ENCODE measurements at places on chromosomes 4 and X.

DNA sequence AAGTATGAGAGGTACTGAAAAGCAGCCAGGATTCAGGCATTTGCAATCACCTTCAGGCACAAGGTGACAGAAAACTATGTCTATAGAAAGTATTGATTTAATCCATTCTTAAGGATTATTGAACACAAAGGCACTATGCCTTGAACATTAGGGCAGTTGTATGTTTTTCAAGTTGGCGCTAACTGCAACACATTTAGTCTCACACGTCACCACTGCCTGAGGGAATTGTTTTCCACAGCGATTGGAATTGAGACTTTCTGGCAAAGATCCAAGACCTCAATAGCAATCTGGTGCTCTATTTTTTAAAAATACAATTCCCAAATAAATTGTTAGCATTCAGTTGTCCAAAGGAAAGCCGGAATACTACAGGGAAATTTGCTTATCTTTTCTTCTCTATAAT lies 52.7 kb upstream of the FTHL17 start:
- DNase-seq = no peak

GRCh38 chrX:131235768-131236545 lies 53.1 kb downstream of the IGSF1 start:
- no peak for DNase-seq

- peak; percentile 12 for DNase-seq
Observed at GRCh38 chr4:7105276-7105675, 37.4 kb upstream of the GRPEL1 start.

- DNase-seq = peak; percentile 63
Observed at GRCh38 chr4:70399319-70399718, 1.6 kb downstream of the OPRPN start.

DNA sequence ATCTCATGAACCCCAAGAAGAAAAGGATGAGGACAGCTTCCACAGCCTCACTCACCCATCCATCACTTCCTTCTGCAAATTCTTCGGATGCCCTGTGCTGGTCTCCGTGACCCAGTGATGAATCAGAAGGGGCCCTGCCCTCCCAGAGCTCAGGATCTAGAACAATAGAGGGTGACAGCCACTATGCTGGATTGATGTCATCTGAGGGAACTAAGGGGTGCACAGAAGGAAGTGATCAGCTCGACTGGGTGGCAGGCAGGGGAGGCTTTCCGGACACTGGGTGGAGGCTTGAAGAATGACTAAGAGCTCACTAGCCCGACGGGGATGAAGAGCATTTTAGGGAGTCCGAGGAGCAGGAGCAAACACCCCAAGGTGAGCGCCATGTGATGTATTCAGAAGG lies 1.4 kb upstream of the ZNF185 start:
- peak; percentile 61 for DNase-seq

DNA sequence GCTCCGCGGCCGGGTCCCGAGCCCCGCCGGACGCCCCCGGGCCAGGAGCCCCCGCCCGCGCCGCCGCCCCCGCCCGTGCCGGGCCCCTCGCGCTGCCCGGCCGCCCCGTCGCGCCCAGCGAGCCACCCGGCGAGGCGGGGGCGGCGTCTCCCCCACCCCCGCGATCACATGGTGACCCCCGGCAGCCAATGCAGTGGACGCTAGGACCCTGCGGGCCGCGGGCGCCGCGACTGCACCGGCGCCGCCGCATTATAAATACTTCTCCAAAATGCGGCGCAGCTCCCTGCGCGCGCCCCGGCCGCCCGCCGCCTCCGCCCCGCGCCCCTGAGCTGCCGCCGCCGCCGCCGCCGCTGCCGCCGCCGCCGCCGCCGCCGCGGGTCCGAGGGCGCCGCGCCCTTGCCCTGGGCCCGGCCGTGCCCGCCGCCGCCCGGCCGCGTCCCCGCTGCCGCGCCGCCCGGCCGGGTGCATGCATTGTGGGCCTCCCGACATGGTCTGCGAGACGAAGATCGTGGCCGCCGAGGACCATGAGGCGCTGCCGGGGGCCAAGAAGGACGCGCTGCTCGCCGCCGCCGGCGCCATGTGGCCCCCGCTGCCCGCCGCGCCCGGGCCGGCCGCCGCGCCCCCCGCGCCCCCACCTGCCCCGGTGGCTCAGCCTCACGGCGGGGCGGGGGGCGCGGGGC lies at the start of gene NAT8L:
Gene NAT8L, plus strand, starts transcription at position 282 of the 680 bp plus-strand sequence. Its CDS starts 185 bp downstream, at position 467.
- DNase-seq = no peak

- DNase-seq = no peak
Observed at GRCh38 chrX:5220421-5220820, 1008.2 kb downstream of the NLGN4X start.

DNA sequence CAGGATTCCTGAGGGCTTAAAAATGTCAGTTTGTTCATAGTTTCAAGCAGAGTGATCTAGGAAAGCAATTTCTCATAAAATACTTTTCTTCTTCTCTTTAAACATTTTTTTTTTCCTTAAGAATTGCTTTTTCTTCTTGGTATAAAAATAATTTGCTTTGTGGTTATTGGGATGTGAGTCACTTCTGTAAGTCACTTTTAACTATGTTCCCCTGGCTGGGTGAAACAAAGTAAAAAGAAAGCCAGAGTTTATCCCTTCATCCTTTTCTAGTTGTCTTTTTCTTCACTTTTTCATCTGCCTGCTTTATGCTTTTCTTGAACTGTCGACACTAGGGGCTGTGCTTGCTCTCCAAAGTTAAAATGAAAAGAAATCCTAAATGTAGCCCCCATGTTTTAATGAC lies 33.5 kb downstream of the ARSJ start:
- DNase-seq = no peak

Measured in bronchial epithelial cell (primary cell).